RWPE2 (cell line): ENCODE measurements at places on chromosomes 4 and X.

- DNase-seq = no peak
Measured at GRCh38 chrX:123962006-123962467, 531 bp downstream of the STAG2 start.

DNA sequence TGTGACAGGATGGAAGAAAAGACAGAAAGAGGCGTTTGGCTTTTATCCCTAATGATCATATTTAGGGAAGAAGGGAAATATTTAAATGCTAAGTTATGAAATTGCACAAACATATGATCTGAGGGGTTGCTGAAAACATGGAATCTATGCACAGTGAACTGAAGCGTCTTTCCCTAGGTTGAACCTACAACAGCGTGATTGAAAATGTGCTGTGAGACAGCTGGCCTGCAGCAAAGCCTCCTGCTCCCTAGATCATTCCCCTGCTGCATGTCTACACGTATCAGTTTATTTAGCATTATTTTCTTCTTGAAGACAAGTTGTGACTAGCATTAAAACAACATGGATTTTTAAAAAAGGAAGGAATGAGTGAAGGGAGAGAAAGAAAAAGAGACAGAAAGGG lies 272.5 kb upstream of the TRAM1L1 start:
- no peak for DNase-seq

DNA sequence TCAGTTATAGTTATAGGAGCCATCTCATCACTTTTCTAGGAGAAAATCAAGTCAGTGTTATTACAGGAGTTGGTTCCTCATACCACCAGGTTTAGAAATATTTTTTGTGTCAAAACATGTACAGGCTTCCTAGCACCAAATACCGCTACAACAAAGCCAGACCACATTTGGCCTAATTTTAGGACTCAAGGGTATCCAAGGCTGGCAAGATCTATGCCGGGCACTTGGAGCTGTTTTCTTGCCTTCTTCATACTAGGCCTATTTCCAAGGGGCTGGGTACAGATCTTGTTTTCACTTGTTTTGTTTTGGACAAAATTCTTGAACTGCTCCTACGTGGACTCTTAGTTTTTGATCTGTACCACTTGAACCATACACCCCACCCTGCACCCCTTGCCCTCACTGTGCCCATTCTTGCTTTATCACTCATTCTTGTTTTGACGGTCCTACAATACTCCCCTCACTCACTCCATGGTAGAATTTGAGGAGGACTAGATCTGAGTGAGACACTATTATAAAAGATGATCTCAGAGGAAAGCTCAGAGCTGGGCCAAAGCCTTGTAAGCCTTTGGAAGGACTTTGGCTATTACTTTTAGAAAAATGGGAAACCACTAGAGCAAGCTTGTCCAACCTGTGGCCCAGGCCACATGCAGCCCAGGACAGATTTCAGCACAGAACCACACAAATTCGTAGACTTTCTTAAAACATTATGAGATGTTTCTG lies 17.7 kb upstream of the TMEM144 start:
- no peak for DNase-seq

DNA sequence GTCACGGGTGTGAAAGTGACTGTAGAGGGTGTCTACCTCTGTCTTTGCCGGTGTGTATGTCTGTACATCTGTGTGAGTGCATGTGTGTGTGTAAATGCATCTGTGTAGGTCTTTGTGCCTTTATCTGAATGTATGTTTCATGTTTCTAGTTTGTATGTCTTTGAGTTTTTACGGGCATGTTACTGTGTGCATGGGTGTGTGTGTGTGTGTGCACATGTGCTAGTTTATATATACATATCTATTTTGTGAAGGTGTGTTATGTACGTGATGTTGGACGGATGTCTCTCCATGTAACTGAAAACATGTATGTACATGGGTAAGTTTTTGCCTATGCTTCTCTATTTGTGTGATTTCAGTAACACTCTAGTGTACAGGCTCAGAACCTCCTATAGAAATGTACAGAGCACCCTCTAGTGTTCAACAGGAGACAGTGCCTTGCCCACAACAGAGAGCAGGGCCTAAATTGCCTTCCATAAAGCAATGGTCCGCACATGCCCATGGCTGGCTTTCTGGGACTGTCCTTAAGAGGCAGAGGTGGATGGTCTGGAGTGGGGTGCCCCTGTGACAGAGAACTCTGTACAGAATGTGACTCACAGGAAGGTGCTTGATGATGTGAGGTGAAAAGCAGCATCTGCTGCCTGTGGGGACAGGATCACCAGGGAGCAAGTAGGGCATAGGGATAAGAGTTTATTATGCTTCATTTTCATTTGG lies 343.5 kb downstream of the RAPGEF2 start:
- no peak for DNase-seq

GRCh38 chr4:151614561-151614960 lies 146.2 kb downstream of the GATB start:
- no peak for DNase-seq

DNA sequence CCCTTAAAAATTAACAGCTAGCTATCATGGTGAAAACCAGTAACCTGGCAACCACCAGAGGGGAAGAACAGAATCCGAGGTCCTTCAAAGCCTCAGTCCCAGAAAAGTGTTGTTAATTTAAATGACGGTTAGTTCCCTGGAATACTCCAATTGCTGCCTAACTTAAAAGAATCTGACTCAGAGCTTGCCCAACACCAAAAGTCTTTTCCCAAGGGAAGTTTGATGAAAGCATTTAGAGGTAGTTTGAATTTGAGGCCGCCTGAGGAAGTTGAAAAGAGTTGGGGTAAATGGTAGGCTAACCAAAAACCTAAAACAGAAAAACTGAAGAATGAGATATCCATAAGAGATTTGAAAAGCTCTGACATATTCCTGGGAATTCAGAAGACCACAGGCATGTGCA lies 46.6 kb downstream of the IL13RA2 start:
- no peak for DNase-seq

DNA sequence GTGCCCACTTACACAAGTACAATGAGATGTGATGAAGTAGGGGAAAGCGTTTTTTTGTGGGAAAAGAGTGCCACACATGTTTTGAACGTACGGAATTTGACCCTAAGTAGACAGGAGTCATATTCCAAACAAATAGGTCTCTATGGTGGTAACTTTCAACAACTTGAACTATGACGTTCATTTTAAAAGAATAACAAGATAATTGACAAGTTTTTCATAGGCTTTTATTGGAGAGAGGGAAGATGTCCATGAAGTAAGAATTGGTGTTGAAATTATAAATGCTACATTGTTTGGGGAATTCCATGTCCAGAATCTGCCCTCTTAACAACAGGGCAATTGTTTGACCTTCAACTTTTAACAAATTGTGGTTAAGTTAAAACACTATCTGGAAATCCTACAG lies 126.5 kb downstream of the GASK1B start:
- DNase-seq = no peak

DNA sequence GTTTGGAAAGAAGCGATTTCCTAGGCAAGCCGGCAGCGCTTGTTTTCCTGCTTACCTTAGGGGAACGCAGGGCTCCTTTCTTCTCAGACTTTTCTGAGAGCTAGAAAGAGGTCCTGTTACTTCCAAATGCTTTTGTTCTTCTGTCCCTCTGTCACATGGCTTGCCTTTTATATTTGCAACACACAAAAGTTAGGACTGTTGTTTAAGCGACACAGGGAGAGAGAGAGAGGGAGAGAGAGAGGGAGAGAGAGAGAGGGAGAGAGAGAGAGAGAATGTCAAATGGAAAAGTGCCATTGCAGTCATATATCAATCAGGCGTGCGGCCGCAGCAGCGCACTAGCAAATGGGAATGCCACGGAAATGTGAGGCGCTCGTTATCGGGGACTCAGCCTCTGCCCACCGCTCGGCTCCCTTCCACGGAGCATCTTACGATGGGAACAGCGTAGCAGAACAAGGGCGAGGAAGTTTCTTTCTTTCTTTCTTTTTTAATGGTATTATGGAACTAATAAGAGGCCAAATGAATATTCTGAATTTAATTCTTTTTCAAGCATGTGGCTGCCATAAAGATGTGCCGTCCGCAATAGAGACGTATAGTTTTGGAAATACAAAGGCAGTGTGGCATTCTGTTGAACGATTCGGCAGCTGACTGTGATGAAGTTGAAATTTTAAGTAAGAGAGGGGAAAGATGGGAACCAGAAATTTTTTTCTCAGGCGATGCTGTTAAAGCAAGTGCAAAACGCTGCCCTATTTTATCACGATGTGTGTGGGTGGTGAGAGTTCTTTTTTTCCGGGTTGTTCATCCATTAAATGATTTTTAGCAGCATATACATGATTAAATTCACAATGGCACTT lies at the start of gene NDP:
Gene NDP, minus strand, starts transcription at position 142 of the 851 bp plus-strand sequence. CDS start 14,745 bp downstream, outside the sequence.
- DNase-seq = no peak

DNA sequence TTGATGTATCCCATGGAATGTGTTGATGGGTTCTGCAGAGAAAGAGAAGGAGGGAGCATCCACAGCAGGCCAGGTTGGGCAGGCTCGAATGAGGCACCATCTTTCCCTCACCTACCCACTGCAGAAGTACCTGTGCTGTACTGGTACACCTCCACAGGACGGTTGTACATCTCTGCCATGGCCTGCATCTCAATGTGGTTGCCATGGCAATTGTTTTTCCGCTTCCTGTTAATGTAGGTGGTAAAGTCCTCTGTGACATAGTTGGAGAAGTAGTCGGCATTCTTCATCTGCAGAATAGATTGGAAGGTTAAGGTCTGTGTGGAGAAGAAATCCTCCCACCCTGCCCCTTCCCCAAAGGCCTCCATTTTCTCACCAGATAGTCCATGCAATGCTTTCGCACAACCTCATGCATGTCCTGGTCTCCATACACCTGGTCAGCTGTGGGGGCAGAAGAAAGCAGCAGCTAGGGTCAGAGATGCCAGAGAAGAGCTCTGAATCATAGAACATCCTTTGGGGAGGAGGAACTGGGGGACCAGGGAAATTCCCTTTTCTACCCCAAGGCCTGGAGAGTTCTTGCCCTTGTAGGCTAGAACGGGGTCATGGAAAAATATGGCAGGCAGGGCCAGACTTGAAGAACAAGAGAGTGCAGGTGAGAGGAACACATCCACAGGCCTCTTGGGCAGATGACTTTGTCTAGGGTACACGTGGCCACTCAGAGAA lies 15.9 kb upstream of the PIM2 start:
- no peak for DNase-seq

DNA sequence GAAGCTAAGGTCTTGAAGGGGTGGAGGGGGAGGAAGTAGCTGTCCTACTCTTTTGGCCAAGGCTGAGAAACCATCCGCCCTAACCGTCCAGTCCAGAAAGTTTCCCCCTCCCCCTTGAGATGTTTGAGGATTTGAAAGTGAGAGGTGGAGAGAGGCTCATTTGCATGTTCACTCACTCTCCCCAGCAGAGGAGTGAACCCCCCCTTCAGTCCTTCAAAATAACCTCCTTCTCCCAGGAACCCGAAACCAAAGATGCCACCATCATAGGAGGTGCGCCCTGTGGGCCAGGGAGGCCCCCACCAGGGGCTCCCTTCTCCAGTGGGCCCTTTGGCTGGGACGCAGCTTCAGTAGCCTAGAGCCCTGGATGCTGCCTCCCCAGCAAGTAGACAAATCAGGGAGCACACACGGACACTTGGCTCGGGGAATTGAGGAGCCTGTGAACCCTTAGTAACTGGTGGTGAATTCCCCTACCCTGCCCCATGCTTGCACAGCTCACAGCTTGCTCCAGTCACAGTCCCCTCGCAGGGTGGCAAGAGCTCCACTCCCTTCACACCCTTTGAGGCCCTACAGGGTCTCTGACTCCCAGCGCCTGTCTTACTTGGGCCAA lies 25.6 kb downstream of the ELF4 start:
- no peak for DNase-seq

GRCh38 chrX:107632346-107632745 lies 4.0 kb downstream of the PRPS1 start:
- DNase-seq = no peak

DNA sequence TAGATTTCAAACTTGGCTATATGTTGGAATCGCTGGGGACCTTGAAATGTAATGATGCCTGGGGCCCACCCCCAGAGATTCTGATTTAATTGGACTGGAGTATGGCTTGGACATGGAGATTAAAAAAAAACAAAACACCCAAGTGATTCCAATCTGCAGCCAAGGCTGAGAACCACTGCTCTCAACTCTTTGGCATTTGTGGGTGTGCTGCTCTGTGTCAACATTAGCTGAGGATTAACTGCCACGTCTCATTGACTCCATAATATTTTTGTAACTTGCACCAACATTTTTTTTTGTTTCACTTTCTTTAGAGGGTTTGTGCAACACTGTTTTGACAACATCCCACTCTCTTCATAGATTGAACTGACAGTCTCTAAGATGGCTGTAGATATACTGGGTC lies 41.1 kb upstream of the PDK3 start:
- no peak for DNase-seq
